Glomerular endothelial cell (primary cell): ENCODE measurements at places on chromosomes 12 and 14.

DNA sequence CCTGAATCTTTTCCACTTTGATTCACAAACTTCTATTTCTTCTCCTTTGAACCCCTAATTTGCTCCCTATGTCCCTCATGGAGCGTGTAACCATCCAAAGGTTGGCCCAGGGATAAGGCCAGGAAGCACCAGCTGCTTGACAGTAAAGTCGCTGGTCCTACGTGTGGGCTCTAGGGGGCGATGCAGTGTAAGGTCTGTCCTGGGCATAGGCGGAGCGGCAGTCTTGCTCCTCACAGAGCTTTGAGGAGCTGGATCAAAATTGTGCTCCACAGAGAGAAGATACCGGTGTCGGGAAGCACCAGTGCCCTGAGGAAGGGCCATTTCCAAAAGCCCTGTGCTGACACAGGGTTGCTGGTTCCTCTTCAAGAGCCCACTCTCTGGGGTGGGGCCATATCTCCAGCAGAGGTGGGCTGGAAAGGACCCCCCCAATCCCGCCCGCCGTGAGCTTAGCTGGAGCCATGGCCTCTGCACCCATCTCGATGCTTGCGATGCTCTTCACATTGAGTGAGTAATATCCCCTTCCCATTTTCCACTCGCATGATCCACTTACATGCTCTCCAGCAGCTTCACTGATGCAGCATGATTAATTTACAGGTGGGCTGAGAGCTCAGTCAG lies 49.9 kb upstream of the OR4E1 start:
- no peak for DNase-seq

DNA sequence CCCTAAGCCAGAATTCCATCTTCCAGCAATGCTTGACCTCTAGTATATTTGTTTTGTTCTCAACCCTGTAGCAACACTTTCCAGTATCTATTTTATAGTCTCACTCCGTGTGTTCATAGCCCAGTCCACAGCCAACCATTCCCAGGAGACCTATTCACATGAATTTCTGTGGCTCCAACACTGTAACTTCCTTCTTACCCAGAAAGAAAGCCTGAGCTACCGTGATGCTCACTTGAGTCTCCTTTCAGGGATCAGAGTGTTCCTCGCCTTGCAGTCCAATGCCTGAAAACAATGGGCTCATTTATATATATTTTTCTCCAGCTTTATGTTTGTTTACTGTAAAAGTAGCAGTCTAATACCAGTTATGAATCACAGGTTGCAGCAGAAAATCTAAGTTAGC lies 645.0 kb upstream of the NOVA1 start:
- no peak for DNase-seq

- no peak for DNase-seq
These were observed 768 bp downstream of the OXA1L start for GRCh38 chr14:22767323-22767589.

DNA sequence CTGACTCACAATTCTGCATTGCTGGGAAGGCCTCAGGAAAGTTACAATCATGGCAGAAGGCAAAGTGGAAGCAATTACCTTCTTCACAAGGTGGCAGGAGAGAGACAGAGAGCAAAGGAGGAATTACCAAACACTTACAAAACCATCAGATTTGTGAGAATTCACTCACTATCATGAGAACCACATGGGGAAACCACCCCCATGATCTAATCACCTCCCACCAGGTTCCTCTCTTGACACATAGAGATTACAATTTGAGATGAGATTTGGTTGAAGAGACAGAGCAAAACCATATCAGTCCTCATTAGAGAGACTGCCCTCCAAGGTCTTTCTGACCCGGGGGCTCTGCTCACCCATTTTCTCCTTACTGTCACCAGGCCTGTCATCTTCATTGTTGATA lies 1582.3 kb upstream of the TMEM132C start:
- DNase-seq: no peak

- DNase-seq: no peak
These were observed 19.9 kb upstream of the COCH start for GRCh38 chr14:30854492-30854891.

DNA sequence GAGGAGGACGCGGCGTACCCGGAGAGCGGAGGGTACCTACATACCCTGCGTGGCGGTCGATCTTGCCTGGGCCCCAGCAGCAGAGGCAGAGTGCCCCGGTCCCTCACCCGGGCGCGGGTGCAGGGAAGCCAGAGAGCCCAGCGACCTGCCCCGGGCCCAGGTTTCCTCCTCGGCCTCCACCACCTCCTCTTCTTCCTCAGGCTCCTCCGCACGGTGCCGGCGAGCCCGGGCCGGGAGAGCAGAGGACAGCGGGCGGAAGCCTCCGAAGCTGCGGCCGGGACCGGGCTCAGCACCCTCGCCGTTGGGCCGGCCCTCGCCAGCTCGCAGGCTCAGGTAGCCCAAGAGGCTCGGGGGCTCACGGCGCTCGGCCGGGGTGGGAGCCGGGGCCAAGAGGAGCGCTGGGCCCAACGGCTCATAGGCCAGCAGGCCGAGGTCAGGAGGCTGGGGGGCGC lies 6.6 kb downstream of the ZNF219 start:
- no peak for DNase-seq

GRCh38 chr14:38605193-38606114 lies 349.6 kb upstream of the CLEC14A start:
- DNase-seq: no peak

GRCh38 chr12:6567112-6567670 lies 900 bp downstream of the NOP2 start:
- no peak for DNase-seq

DNA sequence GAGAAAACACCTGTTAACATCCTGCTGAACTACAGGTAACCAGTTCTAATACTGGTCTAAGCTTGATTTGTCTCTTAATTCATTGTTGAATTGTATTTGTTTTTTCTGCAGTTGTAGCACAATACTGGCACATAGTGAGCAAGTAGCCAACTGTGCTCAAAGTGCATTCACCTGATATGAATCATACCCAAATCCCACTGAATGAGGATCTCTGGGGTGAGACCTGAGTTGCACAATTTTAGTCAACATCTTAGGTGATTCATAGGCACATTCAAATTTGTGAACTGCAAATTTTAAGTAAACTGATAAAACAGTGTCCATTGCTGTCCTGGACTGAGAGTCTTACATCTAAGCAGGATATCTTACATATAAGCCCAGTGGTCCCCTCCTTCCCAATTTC lies 12.8 kb downstream of the KCNC2 start:
- DNase-seq: no peak

GRCh38 chr12:52037248-52037861 lies 13.9 kb upstream of the NR4A1 start:
- no peak for DNase-seq

DNA sequence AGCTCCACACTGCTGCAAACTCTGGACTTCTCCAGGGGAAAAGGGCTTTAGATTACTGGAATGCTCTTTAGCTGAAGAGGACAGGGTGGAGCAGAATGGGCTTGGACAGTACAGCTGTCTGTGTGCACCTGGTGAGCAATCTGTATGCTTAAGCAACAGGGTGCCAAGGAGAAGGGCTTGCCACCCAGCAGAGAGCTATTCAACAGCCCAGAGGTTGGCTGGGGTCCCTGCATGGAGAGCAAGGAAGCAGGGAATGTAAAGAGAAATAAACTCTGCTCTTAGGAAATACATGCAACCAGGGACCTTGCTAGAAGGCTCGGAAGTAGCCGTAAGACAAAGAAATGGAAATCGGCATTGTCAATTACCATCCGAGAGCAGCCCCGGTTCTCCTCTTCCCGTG lies 53.0 kb upstream of the CORO1C start:
- no peak for DNase-seq

DNA sequence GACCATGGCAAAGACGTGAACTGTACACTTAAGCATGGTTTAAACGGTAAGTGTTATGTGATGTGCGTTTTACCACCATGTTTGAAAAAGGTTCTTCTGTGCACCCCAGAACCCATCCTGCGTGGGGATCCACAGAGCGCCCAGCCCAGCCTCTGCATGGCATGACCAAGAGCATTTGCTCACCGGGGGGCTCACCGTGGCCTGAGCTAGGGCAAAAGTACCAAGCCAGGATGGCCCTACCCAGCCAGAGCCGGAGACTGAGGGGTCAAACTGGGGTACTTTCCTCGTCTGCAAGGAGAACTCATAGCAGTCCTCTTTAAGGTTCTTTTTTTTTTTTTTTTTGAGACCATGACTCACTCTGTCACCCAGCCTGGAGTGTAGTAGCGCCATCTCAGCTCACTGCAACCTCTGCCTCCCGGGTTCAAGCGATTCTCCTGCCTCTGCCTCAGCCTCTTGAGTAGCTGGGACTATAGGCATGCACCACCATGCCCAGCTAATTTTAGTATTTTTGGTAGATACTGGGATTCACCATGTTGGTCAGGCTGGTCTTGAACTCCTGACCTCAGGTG lies 16.4 kb upstream of the ANKRD9 start:
- no peak for DNase-seq

DNA sequence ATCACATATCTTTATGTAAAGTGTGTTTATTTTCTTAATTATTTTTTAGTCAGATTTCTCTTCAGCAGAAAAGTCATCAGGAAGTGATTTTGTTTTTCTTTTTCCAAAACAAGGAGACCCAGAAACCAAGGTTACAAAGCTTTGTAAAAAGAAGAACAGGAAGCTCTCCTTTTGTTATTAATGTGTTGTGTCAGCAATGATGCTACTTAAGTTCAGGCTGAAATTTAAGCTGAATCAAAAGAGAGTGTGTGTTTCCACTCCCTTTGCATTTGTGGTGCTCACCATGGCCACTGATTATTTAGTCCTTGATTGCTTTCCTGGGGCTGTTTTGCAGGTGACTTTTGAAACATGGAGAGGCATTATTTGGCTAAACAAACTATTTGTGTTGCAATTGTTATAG lies 155.3 kb upstream of the ATP2B1 start:
- no peak for DNase-seq
